Trophoblast cell (in vitro differentiated cells and primary cell): ENCODE measurements at places on chromosomes 11 and 22.
A peak's percentile ranks its signal among the peaks of the same experiment; 100 is the strongest.

- no peaks in the 10 kb centered on the region for H3K27me3 ChIP-seq
- H3K4me1 ChIP-seq: peaks cover 20% of the 10 kb centered on the region
- no peak for DNase-seq
- no peak overlapping the region for H3K4me3 ChIP-seq
These were observed 608 bp downstream of the MLC1 start for GRCh38 chr22:50084614-50085021.

- no peak for DNase-seq
- H3K36me3 ChIP-seq: no peaks in the 10 kb centered on the region
- no peaks in the 10 kb centered on the region for H3K4me1 ChIP-seq
- no peak overlapping the region for H3K27ac ChIP-seq
- H3K27me3 ChIP-seq: no peaks in the 10 kb centered on the region
These were observed 447.0 kb downstream of the AASDHPPT start for GRCh38 chr11:106524436-106524835.

DNA sequence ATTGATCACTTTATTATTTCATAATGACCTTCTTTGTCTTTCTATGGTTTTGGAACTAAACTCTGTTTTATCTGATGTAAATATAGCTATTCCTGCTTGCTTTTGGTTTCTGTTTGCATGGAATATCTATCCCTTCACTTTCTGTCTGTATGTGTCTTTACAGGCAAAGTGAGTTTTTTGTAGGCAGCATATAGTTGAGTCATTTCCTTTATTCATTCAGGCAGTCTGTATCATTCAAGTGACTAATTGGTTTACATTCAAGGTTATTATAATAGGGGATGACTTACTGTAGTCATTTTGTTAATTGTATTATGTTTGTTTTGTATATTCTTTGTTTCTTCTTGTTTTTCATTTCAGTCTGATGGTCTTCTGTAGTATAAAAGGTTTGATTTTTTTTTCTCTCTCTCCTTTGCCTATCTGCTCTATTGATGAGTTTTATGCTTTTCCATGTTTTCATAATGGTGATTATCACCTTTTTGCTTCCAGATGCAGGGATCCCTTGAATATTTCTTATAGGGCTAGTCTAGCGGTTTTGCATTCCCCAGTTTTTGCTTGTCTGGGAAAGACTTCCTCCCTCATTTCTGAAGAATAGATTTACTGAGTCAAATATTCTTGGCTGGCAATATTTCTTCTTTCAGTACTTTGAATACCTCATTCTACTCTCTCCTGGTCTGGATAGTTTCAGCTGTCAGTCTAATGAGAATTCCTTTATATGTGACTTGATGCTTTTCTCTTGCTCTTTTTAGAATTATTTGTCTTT lies 50.4 kb downstream of the GDPD4 start:
- no peak overlapping the region for H3K4me3 ChIP-seq
- H3K36me3 ChIP-seq: no peaks in the 10 kb centered on the region
- H3K4me1 ChIP-seq: no peaks in the 10 kb centered on the region

DNA sequence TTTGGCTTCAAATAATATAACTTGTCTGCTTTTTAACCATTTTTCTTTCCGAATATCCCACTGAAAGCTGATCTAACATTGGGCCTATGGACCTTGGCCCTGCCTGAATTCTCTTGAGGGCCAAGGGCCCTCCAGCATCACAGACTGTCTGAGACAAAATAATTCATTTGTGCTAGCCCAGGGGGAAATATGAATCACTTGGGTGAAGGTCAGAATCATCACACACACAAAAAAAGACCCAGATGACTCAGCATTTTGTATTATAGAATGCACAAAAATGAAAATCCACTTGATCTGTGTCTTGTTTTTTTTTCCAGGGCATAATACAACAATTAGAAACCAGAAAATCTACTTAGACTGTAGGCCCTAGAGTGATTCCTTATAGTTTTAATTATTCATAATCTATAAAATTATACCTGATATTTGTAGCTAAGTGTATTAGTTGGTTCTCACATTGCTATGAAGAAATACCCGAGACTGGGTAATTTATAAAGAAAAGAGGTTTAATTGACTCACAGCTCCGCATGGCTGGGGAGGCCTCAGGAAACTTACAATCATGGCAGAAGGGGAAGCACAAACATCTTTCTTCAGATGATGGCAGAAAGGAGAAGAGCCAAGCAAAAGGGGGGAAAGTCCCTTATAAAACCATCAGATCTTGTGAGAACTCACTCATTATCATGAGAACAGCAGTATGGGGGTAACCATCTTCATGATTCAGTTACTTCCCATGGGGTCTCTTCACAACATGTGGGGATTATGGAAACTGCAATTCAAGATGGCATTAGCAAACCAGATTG lies 15.6 kb upstream of the RDX start:
- H3K4me3 ChIP-seq: no peak overlapping the region
- no peaks in the 10 kb centered on the region for H3K27me3 ChIP-seq
- H3K36me3 ChIP-seq: no peaks in the 10 kb centered on the region
- DNase-seq: no peak

DNA sequence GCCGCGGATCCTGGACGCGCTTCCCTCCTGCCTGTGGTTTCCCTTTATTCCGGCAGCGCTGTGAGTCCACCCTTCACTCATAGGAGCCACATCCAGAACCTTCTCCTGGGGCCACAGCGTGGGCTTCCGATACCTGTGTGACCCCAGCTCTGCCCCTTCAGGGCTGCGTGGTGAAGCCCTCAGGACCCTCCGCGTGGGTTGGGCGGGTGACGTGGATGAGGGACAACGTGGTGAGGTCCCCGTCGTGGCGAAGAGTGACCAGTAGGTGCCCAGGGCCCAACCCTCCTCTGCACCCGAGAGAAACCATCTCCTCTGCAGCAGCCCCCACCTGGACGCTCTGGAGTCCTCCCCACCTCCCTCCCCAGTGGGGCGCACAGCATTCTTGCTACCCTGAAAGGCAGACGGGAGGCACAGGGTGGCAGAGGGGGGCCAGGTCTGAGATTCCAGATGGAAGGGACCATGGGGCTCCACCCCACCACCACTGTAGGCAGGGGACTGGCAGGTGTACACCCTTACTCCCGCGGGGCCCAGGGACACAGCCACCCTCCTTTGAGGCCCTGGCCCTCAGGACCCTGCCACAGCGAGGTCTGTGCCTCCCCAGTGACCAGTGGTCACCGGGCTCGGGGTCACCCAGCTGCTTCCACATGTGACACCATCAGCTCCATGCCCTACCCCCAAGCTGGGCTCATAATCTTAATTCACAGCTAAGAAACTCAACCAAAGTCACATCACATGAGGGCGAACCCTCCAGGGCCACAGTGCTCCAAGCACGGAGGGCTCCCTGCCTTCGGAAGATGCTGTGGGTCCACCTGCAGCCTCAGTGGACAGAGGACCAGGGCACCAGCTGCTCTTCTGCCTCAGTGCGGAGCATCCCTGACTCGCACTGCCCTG lies 3.4 kb upstream of the ZBED4 start:
- H3K27ac ChIP-seq: no peak overlapping the region
- no peaks in the 10 kb centered on the region for H3K36me3 ChIP-seq
- H3K4me3 ChIP-seq: no peak overlapping the region
- peaks cover 51% of the 10 kb centered on the region for H3K27me3 ChIP-seq
- no peak for DNase-seq

- no peak overlapping the region for H3K4me3 ChIP-seq
- no peaks in the 10 kb centered on the region for H3K27me3 ChIP-seq
- no peaks in the 10 kb centered on the region for H3K36me3 ChIP-seq
- no peaks in the 10 kb centered on the region for H3K4me1 ChIP-seq
- peak; percentile 48 for DNase-seq
These were observed 13.5 kb downstream of the SCN3B start for GRCh38 chr11:123640677-123641494.

DNA sequence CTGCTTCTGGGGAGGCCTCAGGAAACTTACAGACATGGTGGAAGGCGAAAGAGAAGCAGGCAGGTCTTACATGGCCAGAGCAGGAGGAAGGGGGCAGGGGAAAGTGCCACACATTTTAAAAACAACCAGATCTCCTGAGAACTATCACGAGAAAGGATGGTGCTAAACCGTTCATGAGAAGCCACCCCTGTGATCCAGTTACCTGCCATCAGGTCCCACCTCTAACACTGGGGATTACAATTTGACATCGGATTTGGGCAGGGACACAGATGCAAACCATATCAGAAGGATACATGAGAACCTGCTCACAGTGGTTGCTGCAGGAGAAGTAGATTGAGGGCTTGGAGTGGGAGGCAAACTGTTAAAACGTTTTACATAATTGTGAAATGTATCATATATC lies 152.2 kb downstream of the ADAMTS15 start:
- no peak overlapping the region for H3K27ac ChIP-seq
- no peak overlapping the region for H3K4me3 ChIP-seq
- H3K27me3 ChIP-seq: no peaks in the 10 kb centered on the region
